ENCODE measurements at places on chromosomes 11 and 22.

DNA sequence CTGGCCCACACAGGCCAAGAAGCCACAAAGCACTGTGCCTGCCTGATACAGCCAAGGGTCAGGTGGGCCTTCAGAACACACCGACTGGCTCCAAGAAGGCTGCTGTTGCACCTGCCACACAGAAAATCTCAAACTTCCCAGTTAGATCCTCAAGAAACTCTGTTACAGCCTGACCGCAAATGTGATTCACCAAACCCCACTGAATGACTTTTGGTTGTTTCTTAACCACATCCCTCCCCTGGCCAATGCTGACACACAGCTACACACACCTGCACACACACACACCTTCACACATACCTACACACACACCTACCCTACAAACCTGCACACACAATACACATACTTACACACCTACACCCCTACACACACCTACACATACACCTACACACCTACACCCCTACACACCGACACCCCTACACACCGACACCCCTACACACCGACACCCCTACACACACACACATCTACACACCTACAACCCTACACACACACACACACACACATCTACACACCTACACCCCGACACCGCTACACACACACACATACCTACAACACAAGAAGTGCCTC is 31.5 kb downstream of the CDKN1C start:
- DNase-seq, result no peak

DNA sequence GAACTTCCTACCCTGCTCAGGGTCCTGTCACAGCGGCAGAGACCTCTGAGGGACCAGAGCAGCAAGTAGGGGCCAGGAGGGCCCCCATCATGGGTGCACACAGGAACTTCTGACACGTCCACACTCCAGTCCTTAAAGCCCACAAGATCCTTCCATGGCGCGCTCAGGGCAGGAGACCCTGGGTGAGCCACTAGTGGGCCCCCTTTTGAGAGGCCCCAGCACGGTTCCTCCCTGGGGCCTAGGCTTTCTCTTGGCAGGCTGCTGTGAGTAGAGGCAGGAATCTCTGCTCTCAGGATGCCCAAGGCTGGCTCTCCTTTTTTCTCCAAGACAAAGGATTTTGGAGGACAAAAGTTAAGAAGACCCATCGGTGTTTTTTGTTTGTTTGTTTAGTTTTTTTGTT is 22.4 kb downstream of the RPS6KA4 start:
- no peak for DNase-seq

GRCh38 chr22:20315337-20316216 is 4.3 kb downstream of the DGCR6L start:
- no peak for DNase-seq

GRCh38 chr11:83120327-83120726 is 36.6 kb upstream of the PCF11 start:
- no peak for DNase-seq

DNA sequence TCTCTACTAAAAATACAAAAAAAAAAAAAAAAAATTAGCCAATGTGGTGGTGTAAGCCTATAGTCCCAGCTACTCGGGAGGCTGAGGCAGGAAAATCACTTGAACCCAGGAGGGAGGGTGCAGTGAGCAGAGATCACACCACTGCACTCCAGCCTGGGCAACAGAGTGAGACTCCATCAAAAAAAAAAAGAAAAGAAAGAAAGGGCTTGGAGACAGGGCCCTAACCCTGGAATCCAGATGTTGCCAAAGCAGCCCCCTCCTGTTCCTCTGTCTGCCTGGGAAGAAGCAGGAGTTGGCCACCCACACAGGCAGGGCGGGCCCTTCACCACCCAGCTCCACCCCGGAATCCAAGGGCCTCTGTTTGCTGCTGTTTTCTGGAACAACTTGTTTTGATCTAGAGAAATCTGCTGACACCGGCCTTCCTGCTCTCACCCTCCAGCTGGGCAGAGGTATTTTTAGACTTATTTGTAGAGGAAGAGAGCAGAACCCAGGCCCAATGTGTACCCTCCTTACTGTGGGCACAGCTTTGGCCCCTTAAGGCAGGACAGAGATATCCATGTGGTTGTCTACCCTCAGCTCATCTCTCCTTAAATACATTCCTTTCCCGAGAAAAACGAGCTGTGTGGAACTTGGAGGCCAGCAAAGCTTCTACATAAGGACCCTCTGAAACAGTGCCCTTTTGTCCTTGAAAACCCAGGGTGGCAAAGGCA is 2.7 kb upstream of the NEAT1 start:
- peak; percentile 92 for DNase-seq

GRCh38 chr11:65773784-65774411 is 6.9 kb downstream of the AP5B1 start:
- DNase-seq, result no peak

DNA sequence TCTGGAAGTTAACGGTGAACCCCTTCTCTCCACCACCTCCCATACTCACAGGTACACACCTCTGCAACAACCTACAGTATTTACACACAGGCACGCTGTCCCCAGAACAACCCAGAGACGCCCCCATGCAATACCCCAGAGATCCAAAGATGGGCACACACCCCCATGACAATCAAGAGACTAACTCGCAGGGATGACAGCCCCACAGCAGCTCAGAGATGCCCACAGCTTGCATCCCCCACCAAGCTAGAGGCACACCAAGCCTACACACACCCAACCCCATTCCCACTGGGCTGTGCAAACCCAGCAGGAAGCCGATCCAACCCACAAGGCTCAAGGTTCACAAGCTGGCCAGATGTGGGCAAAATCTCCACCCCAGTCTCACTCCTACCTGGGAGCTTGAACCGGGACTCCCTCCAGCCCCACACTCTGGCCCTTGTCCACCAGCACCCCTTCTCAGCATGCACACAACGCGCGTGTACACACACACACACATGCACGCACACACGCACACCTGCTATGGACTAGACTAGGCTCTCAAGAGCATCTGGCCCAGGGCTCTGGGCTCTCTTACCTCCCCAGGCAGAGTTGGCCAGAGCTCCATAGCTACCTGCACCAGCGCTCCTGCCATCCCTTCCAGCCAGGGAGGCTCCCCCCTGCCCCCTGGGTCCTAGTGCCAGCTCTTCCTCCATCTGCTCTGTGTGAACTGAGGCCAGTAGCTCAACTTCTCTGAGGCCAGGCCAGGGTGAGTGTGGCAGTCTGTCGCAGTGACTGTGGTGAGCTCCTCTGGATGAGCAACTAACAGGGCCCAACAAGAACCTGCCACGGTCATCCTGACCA is 11.5 kb downstream of the STARD10 start:
- DNase-seq, result no peak

GRCh38 chr11:13249992-13250391 is 27.6 kb upstream of the BMAL1 start:
- DNase-seq, result peak; percentile 23

DNA sequence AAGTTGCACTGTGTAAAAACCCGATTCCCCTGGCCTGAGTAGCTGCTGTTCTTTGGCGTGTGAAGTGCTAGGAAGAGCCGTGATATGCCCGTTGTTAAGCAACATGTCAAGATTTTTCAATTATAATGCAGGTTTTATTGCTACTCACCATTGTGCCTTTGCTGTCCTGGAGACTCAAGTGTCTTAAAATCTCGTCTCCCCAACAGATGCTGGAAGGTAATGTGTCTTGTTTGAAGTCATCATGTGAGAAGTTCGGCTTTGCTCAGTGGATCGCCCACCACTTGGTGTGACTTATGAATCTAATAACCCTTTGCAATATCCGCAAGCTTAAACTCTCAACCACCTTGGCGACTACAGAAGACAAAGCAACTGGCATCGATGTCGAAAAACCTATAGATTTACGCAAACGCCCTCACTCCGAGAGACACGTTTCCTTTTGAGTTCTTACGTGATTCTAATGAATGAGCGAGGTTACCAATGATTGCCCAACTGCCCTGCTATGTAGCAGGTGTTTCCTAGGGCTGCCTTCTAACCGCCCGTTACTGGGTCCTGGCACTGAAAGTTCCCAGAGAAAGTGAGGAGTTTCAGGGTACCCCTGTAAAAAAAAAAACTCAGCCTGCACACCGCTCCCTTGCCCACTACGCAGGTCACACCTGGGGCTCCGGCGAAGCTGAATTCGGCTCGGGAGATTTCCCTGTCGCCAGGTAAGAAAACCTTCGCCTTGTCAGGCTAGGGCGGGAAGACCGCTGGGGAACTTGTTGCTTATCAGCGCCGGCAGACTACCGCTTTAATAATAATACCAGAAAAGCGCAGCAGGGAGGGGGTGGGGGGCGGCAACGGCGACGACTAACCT is 21.2 kb upstream of the BDNF start:
- DNase-seq, result no peak

GRCh38 chr11:114074546-114075343 is 15.2 kb downstream of the ZBTB16 start:
- peak; percentile 35 for DNase-seq

GRCh38 chr22:50694099-50694605 is 21.5 kb downstream of the SHANK3 start:
- DNase-seq, result no peak

DNA sequence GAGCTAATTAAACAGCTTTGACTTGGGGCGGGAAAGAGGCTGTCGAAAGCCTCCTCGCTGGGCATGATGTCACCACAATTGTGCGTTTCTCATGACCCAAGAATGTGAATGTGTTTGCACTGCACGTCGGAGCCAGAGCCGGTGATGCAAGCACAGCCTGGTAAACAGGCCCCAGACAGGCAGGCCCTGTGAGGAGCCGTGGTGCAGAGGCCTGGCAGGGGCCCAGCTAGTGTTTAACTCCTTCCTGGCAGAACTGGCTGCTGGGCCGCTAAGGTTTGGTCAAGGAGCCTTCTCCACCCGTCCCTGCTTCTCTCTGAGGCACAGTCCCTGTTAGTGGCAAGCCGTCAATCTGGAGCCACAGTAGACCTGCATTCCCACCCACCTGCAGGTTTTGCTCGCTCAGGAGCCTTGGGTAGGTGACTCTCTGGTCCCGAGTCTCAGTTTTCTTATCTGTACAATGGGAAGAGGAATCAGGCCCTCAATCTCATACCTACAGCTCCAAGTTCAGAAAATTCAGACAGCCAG is 25.4 kb upstream of the SMTN start:
- DNase-seq, result no peak

GRCh38 chr11:134282121-134283045 is 6.2 kb downstream of the GLB1L3 start:
- DNase-seq, result no peak

- DNase-seq, result peak; percentile 81
Observed at GRCh38 chr22:36865346-36865745, 4.5 kb downstream of the NCF4 start.

DNA sequence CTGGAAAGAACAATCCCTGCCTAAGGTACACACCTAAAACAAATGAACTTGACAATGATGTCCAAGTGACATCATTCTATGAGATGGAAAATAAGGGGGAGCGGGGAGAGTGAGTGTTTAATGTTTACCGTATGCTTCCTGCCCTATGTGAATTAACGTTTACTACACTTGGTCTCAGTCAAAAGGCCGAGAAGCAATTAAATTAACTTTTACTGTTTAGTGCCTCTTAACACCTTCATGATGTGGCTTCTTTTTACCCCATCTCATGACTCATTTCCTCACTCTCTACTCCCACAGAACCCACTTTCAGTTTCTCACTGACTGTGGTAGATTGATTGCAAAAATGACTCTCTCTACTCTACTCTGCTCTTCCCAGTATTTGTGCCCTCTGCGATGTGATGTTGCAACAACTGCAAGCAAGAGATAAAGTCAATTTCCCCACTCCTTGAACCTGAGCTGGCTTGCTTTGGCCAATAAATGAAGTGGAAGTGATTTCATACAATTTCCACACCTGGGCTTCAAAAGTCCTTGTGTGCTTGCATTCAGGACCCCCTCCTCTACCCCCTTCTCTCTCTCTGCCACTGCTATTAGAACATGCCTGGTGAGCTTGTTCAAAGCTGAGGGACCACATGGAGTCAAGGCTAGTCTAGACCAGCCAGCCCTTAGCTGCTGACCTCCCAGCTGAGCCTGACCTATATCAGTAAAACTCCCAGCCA is 11.6 kb upstream of the ALKBH3 start:
- DNase-seq, result peak; percentile 77

GRCh38 chr11:14267861-14268635 is 90.9 kb downstream of the RRAS2 start:
- DNase-seq, result no peak

GRCh38 chr22:17787241-17787640 is 13.0 kb upstream of the BID start:
- no peak for DNase-seq

DNA sequence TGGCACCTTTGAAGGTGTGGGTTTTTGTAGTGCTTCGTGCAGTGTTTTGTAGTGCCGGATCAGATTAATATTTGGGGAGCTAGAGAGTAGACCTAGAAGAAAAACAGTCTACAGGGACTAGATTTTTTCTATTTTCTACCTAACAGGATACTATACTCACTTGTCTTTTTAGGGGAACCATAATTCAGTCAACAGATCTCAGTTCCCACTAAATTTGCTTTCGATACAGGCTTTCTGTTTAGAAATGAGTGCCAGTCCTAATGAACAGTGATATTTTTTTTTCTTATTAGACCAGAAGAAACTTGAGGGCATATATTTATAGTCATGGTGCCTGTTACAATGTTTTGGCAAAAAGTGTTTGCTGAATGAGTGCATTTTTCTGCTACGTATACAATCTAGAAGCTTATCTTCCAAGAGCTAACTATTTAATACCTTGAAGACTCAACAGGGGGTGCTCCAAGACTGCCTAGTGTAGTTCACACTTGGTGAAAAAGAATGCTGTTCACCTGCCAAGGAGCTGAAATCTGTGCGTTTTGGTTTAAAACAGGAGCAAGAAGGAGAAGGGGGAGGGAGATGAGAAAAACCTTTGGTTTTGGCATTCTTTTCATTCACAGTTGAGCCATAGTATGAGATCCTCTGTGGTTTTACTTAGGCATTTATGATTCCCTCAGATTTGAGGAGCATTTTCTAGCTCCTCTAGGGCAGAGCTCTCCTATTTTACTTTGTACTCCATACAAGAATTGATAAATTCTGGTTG is 44.9 kb upstream of the VSTM5 start:
- peak; percentile 36 for DNase-seq

- no peak for DNase-seq
Observed at GRCh38 chr11:19929147-19929546, 216.5 kb downstream of the NAV2 start.

GRCh38 chr11:95067039-95067840 is 521 bp downstream of the SRSF8 start:
- DNase-seq, result peak; percentile 84

DNA sequence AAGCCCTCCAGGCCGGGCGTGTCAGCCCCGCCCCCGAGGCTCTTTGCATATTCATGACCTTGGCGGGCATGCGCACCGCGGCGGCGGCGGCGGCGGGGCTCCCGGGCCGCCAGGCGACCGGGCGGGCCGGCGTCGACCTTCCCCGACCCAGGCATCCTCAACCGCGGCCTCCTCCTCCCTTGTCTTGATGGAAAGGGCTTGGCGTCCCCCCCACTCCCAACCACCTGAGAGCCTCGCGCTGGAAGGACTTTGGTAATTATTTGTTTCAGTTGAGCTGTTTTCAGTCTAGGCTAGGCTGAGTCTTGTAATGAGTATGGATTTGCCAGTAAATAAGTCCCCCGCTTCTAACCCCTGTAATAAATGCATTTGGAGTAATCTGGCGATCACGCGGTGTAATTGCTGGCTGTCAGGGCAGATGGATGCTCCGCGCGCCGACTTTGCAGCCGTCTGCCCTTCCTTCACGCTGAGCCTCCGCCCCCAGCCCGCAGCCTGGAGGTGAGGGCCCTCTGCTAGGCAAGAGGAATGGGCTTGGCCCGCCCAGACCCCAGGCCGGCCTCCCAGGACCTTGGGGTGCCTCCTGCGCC is 25.2 kb downstream of the FLRT1 start:
- peak; percentile 88 for DNase-seq

Measured in suppressor macrophage treated with lipopolysaccharide for 1 hour (primary cell).